HCT116 (cell line): ENCODE measurements at places on chromosomes 6 and 20. TPM values are rescaled to one million over a fixed set of nuclear protein-coding genes. Genes with fewer than 3 reads are reported as not detected.

DNA sequence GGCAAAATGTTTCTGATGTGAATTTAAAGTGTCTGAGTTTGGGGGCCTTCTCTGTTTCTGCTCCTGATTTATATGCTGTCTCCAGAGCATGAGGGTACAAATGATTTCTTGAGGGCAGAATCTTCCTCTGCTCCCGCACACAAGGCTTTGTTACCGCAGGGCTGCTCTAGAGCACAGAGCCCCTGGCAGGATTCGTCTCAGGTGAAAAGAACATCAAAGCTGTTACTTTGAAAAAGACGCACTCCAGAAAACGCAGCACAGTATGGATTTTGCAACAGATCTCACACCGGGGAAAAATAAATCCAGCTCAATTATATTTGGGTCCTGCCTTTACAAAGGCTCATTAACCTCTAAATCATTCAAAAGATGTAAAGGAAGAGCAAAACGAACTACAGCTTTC lies 577.3 kb downstream of the PRKN start:
- DNase-seq: no peak
- no peak overlapping the region for H3K27ac ChIP-seq
- no peaks in the 10 kb centered on the region for H3K4me1 ChIP-seq
- H3K4me3 ChIP-seq: no peak overlapping the region
- H3K27me3 ChIP-seq: no peaks in the 10 kb centered on the region

The WFDC12 gene
- not detected for total RNA-seq

DNA sequence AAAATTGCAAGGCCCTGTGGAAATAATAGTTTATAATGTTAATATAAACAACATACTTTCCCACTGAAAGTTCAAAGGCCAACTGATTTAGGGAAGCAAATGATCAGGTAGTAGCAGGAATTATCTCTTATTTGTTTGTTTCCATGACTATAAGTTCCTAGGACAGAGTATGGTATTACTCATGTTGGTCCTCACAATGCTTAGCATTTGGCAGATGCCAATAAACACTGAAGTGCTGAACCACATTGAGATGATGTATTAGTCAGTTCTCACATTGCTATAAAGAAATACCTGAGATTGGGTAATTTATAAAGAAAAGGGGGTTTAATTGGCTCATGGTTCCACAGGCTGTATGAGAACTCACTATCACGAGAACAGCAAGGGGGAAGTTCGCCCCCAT lies 129.6 kb upstream of the NUP153 start:
- no peak overlapping the region for H3K4me3 ChIP-seq
- H3K27ac ChIP-seq: no peak overlapping the region
- no peaks in the 10 kb centered on the region for H3K36me3 ChIP-seq
- no peaks in the 10 kb centered on the region for H3K4me1 ChIP-seq

GRCh38 chr6:24919056-24919892 lies 16.5 kb downstream of the RIPOR2 start:
- no peak for DNase-seq
- no peaks in the 10 kb centered on the region for H3K4me1 ChIP-seq
- no peaks in the 10 kb centered on the region for H3K36me3 ChIP-seq
- H3K27me3 ChIP-seq: no peaks in the 10 kb centered on the region
- H3K27ac ChIP-seq: no peak overlapping the region

DNA sequence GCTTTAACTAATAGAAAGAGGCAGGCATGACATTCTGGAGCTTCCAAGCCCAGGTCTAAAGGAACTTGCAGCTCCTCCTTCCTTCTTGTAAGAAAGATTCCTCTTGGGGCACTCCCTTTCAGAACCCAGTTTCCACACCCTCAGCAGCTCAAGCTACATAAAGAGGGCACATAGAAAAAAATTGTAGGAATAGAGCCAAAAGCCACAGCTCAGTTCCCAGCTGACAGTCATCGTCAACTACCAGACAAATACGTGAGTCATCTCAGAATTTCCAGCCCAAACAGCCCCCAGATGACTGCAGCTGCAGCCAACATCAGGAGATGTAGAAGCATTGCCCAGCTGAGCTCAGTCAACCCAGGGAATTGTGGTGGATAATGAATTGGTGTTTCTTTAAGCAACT lies 349.8 kb upstream of the ARID1B start:
- no peaks in the 10 kb centered on the region for H3K27me3 ChIP-seq
- no peaks in the 10 kb centered on the region for H3K36me3 ChIP-seq
- H3K4me1 ChIP-seq: no peaks in the 10 kb centered on the region
- H3K27ac ChIP-seq: no peak overlapping the region
- DNase-seq: no peak
- H3K4me3 ChIP-seq: no peak overlapping the region

- DNase-seq: no peak
- no peak overlapping the region for H3K4me3 ChIP-seq
- no peaks in the 10 kb centered on the region for H3K27me3 ChIP-seq
- H3K36me3 ChIP-seq: no peaks in the 10 kb centered on the region
- H3K4me1 ChIP-seq: no peaks in the 10 kb centered on the region
Measured at GRCh38 chr6:21533678-21534077, 59.9 kb upstream of the SOX4 start.

The FYN gene
- 18.5 TPM for total RNA-seq

The TMC2 gene
- not detected for total RNA-seq

DNA sequence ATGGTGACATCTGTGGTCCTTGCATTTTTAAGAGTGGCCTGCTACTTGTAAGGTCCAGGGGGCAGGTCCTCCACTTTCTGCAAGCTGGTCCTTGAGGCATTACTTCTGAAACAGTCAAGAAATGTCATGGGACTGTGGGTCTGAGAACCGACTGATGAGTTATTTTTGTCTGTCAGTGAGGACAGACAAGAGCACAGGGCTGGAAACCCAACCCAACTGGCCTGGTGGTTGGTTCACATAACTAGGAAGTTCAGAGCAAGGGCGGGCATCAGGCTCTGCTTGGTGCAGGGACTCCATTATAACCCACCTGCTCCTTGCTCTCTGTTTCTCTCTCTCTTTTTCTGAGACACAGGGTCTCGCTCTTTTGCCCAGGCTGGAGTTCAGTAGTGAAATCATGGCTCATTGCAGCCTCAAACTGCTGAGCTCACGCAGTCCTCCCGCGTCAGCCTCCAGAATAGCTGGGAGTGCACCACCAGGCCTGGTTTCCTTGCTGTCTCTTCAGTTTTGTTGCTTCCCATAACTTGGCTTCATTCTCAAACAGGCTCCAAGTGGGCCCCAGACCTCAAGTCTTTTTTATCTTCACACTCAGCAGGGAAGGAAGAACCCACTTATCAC lies 9.2 kb downstream of the CST3 start:
- H3K4me3 ChIP-seq: 0 out of 2 replicates have a peak overlapping the region, but pooled peaks have one; percentile 19
- H3K36me3 ChIP-seq: no peaks in the 10 kb centered on the region
- H3K4me1 ChIP-seq: peaks cover 44% of the 10 kb centered on the region
- DNase-seq: no peak
- H3K27ac ChIP-seq: peak overlapping the region; percentile 34; the same call in 1 of the 2 replicates

The THBD gene
- 0.39 TPM for total RNA-seq

DNA sequence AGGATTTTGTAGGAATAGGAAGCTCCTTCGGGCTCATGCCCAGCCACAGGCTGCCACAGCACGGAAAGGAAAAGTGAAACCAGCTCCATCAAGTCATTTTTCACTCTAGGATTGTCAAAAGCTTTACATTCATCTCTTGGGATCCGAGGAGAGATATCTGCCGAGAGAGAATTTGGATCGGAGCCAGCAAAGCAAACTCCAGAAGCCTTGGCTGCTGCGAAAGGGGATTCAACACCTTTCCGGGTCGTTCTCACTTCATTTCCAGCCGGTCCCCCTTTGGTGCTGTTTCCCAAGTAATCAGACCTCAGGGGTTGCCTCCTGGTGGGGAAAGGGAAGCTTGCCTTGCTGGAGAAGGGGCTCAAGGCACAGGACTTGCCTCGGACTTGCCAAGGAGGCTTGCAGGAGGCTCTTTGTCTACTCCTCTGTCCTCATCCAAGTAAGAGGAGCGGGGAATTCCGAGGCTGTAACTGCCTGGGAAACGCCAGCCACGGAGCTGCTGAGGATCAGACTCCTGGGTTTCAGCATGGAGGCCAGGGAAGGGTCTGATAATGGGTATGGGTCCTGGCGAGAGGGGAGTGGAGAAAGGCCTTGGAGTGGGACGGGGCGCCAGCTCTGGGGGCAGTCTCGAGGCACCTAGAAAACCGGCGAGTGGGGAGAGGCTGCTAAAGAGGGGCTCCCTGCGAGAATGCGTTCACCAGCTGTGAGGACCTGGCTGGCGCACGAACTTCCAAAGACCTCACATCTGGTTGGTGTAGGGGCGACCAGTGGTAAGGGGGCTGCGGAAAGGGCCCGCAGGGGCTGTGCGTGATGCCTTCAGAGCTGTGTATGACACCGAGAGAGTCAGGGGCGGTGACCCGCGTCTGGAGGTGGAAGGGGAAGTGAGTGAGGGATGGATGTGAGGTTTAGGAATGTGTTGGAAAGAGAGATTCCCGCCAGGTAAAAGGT lies 702 bp downstream of the ETV7 start:
- H3K27me3 ChIP-seq: no peaks in the 10 kb centered on the region
- peak overlapping the region; percentile 65 for H3K4me3 ChIP-seq
- no peak for DNase-seq
- no peaks in the 10 kb centered on the region for H3K4me1 ChIP-seq
- H3K36me3 ChIP-seq: no peaks in the 10 kb centered on the region
- no peak overlapping the region for H3K27ac ChIP-seq

DNA sequence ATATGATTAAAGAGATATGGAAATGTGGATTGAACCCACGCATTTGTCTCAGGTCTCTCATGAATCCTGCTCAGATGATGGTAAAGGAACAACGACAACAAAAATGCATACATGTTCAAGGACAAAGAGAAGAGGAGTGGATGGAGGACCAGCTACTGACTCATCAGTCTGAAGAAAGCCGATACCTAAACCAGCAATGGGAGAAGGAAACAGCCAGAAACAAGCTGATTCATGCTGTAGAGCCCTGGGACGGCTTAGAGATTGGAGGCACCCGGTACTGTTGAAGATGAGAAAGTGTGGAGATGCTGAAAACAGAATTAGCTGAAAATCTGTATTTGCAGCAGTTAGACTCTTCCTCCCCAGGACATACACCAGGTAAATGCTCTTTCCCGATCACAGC lies 14.4 kb upstream of the RIPPLY2 start:
- H3K4me1 ChIP-seq: no peaks in the 10 kb centered on the region
- no peaks in the 10 kb centered on the region for H3K36me3 ChIP-seq
- H3K27me3 ChIP-seq: no peaks in the 10 kb centered on the region
- H3K27ac ChIP-seq: no peak overlapping the region
- no peak for DNase-seq

DNA sequence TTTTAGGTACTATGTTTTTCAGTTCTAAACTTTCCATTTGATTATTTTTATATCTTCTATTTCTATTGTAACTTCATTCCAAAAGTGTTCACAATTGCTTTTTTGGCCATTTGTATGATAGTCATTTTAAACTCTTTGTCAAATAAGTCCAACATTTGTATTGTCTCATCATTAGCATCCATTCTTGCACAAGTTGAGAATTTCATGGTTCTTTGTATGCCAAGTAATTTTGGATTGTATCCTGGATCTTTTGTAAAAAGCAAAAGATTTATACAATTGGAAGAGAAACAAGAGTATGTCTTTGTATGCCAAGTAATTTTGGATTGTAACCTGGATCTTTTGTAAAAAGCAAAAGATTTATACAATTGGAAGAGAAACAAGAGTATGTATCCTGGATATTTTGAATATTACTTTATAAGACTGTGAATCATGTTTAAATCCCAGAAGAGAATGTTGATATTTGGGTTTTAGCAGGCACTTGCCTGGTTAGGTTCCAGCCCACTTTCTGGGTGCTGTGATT lies 36.9 kb upstream of the NT5E start:
- H3K27ac ChIP-seq: no peak overlapping the region
- H3K4me3 ChIP-seq: no peak overlapping the region
- no peak for DNase-seq
- no peaks in the 10 kb centered on the region for H3K27me3 ChIP-seq
- H3K36me3 ChIP-seq: no peaks in the 10 kb centered on the region
